ENCODE measurements at places on chromosomes 16 and 17.

- peak; percentile 77 for DNase-seq
These were observed at the start of gene FMNL1 for GRCh38 chr17:45221081-45222013. TSS of gene FMNL1 (plus strand) at chr17:45221885. CDS start at chr17:45222125, 240 bp downstream.

DNA sequence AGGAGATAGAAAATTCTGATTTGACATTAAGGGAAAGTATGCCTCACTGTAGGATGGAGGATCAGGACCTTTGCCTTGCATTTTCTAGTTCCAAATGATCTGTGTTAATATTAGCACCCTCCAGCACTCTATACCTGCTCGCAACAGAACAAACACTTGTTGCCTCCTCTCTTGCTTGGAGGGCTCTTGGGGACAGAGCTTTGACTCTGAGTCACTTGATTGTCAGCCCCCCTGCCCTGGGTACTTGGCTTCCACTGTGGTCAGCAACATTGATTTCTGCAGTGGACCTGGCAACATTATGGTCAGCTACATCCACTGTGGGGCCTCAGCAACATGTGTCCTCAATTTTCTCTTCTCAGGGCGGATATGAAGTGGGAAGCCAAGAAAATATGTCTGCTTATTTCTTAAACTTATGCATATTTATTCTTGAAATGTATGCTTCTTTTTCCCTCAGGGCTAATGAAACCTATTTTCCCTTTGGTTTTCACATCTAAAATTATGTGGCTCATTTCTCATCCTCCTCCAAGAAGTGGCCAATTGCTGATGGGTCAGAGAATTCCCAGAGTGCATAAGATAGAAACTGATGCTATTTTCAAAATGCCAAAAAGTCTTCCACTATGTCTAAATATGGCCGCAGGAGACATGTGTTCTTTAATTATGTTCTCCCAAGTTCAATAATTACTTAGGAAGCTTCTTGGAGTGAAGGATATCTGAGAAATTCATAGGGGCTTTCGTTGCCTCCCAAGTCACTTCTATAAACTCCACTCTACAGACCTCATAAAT lies 94.6 kb upstream of the SMIM36 start:
- no peak for DNase-seq

DNA sequence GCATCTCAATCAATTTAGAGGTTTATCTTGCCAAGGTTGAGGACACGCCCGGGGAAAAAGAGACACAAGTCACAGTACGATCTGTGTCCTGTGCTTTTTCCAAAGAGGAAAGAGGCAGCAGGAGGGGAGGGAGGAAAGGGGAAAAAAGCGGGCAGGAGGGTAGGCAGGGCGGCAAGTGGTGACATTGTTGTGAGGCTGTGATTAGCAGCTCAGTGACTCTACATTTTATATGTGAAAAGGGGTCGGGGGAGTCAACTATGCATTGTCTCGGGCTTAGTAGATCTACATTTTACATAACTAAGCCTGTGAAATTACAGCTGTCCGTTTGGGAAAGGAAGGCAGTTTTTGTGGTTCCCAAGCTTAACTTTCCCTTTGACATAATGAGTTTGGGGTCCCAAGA lies 22.2 kb upstream of the RIPOR1 start:
- no peak for DNase-seq

GRCh38 chr17:38451030-38451839 lies 23.0 kb downstream of the ARHGAP23 start:
- DNase-seq: peak; percentile 84

DNA sequence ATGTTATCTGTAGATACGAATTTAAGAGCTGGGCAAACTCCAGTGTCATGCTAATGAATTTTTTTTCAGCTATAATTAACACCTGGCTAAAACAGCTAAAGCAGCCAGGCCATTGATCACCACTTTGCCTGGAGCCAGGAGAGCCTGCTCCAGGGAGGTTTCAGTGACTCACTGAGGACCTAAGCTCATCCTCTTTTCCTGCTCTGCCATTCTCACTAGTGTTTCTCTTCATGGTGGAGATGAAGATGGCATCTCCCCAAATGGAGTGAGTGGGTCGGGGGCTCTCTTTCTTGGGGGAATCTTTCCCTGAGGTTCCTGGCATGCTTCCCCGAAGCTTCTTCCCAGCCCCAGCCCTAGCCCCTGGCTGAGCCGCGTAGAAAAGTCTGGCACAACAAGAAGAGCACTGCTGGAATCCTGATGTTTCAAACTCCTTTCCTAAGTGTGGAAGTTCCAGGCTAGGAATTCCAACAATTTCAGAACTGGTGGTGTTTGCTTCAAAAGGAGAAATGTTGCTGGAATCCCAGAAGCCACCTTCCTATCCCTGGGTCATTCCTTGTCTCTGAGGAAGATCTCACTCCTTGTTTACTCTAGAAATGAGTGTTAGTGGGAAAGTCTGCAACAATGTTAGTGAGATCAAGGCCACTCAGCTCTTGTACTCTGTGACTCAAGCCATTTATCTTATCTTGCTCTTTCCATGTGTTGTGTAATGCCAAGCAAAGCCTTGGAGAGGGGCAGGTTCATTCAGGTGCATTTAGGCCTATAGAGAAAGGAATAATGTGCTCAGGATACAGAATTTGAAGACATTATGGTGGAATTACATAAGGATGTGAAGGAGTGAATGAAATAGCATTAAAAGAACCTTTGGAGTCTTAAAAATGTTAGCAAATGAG lies 26.0 kb upstream of the B4GALNT2 start:
- no peak for DNase-seq

DNA sequence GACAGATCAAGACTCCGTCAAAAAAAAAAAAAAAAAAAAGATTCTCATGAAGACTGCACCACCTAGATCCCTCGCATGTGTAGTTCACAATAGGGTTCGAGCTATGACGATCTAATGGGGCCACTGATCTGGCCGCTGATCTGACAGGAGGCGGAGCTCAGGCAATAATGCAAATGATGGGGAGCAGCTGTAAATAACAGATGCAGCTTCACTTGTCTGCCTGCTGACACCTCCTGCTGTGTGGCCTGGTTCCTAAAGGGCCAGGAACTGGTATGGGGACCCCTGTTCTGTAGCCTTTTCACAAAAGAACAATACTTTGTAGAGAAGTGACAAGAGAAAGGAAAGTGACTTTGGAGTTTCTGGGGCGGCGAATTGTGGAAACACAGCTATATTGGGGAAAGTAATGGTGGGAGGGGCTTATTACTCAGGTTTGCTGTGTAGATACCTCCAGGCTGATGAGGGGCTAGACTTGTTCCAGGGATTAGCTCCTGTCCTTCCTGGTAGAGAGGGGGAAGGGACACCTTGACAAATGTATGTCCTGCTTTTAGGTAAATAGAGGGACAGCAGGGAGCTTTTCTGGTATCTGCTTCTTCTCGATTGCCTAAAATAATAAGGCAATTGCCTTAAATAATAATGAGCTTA lies 57.1 kb downstream of the HAPSTR1 start:
- DNase-seq: no peak

DNA sequence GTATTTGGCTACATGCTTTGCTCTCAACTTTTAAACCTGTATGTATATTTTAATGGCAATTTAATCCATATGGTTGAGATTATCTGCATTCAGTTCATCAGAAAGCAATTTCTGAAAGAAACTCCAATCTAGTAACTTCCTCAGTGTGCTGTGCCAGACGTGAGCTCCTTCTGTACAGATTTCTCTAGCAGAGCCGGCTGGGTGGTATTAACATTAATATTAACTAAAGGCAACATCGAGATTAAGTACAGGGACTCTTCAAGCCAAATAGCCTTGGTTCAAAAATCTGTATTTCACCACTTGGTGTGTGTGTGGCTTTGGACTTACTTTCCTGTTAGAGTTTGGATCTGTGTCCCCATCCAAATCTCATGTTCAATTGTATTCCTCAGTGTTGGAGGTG lies 55.5 kb upstream of the NUDT7 start:
- no peak for DNase-seq

- DNase-seq: no peak
These were observed 52.2 kb downstream of the ZDHHC7 start for GRCh38 chr16:84959045-84959576.

DNA sequence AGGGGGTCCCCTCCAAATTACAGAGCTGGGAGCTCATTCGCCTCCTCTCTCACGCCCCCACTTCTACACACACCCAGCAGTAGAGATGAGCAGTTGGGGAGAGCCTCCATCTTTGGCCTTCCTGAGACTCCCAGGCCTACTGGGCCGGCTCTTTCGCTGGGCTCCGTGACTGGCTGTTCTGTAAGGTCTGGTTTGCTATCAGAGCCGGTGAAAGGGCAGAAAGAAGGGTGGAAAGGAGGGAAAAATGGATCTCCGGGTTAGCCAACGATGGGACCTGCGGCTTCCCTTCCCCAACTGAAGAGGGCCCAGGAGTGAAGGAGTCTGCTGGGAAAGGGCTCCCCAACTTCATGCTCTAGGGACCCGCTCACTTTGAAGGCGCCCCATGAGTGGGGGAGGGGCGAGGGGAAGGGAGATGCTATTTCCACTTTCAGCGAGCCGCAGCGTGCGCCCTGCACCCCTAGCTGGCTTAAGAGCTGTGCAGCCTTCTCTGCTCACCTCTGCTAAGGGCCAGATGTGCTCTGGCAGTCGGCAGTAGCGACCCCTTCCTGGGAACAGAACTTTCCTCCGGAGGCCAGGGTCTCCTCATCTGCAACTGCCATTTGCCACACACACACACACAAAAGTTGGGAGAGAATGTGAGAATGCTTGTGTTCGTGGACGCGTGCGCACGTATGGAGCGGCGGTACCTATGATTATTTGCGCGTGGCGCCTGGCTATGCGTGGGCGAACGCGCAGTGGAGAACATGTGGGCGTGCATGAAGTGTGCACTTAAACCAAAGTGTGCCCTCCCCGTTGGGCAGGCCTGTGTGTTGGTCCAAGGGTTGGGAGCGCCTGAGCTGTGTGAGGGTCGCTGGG lies 2.9 kb upstream of the FOXF1 start:
- no peak for DNase-seq

DNA sequence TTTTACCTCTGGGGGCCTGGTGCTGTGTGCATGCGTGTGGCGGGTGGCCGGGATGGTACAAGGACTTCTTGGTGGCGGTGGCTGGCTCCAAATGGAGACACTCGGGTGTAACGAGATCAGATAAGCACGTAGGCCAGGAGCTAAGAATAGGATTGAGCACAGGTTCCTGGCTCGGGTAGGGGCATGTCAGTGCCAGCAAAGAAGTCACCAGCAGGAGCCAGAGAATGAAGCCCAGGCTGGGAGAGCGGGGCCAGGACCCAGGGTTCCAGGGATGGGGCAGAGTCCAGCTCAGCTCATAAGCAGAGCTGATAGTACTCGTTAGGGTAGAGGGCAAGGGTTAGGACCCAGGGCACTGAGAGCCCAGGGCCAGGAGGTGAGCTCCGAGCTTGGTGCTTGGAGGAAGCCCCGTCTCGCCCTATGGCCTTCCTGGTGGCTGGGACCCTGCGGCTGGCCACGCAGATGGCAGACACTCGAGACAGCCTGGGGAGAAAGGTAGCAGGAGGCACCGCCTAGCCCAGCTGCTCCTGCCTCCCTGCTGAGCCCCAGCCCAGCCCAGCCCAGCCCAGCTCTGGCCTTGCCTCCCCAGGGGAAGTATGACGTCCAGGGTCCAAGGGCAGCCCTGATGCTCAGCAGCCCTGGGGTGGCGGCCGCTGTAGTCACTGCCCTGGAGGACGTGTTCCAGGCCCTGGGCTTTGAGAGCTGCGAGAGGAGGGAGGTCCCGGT lies 8.9 kb downstream of the ZNF213 start:
- DNase-seq: no peak

DNA sequence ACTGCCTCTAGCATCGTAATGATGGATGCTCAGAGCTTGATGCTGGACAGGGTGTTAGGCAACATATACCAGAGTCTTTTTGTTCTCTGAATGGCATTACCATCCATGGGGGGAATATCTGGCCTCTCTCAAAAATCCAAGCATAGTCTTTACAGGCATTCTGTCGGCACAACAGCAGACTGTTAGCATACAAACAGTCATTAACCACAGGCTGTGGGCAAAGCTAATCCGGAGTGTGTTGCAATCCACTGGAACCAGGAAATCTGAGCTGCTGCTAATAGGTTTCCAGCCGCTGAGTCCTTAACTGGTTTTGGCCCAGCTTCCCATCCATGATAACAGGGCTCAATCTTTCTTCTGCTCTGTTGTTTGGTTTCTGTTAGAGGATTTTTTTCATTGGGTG lies 371.9 kb downstream of the HS3ST3B1 start:
- DNase-seq: no peak

DNA sequence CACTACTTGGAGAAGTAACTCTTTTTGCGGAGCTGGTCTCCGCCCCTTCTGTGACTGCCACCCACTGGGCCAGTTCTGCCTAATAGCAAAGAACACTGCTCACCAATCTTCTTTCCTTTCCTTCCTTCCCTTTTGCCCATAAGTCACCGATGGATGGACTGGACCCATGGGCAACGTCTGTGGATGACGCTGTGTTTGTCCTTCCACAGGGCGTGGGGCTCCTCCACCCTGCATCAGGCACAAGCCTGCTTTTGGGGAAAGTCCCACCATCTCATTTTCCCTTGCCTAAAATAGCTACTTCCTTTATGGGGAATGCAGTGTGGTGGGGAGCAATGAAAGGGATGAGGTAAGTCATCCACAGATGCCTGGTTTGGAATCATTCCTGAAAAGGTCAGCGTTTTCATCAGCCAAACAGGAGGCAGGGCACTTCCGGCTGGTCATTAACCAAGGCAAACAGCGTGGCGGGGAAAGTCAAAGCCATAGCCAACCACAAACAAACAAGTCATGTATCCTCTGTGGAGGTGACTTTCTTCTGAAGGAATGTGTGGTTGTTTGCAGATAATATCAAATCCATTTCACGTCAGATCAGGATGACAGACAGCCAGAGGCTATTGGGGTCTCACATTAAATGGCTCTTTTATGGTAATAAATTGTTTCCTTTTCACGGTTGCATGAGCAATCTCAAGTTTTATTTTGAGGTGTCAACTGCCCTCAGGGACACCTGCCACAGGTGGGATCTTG lies 30.7 kb upstream of the MED9 start:
- no peak for DNase-seq

- DNase-seq: no peak
These were observed 11.0 kb downstream of the GPRC5C start for GRCh38 chr17:74442670-74443515.

DNA sequence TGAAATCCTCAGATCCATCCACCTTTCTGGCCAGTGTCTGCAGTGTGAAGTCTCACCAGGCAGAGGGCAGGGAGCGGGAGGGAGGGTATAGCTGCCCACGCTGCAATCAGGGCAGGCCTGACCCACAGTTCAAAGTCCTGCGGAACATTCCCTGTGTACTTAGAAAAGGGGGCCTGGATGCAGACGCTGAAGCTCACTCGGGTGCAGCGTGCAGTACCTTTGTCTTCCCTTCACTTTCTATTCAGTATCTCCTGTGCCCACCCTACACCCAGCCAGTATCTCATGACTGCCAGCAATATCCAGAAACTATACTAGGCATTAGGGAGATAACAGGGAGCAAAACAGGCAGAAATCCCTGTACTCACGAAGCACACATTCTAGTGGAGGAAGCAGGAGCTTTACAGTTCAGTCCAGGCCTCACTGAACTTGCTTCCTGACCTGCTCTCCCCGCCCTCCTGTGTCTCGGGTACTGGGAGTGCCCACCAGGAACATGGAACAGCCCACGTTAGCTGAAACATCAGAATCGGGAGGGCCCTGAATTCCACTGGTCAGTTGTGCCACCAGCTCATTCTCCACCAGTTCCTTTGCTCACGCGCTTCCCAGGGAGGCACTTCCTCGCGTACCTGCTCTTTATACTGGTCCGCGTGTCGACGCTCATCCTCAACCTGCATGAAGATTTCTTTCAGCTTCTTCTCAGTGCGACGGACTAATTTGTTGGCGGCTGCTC lies 42.2 kb downstream of the NDEL1 start:
- no peak for DNase-seq

Measured in H1 (cell line).